ENCODE measurements at places on chromosomes 16 and 17.

- DNase-seq = no peak
These were observed 3.8 kb downstream of the RAB37 start for GRCh38 chr17:74740641-74741387.

DNA sequence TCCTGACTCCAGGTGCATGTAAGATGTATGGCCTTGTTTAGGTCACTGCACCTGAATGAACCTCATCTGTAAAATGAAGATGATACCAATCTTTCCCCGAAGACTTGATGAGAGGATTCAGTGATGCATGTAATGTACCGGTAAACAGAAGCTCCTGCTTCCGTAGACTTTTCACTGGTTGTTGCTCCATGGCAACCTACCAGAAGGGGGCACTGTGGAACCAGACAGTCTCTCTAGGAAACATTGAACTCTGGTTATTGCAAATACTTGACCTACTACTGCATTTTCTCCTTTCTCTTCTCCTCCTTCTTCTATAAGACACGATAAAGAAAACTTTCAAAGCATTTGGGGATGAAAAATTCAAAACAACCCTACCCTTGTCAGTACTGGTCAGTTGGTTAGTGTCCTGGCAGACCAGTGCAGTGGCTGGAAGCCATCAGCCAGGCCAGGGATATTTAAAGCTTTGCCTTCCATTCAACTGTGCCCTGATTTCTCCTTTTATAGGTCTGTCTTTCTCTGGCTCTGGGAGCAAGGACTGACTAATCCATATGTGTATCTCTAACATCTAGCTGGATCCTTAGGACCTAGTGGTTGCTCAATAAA, 667.4 kb upstream of the SALL1 start:
- DNase-seq = peak; percentile 49

DNA sequence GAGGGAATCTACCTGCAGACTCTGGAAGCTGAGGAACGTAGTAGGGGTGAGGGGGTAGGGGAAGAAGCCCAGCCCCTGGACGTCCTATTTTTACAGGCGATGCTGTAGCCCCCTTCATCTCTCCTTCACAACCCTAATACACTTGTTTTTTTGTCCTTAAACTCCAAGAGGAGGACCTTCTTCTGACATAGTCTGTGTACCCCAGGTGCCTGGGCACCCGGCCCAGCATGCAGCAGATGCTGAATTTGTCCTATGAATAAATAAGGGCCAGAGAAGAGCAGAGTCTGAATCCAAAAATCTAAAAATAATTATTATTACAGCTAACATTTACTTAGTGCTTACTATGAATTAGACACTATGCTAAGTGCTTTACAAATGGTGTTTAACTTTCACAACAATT, 5.1 kb downstream of the KIF18B start:
- DNase-seq = no peak

- no peak for DNase-seq
These were observed 21.0 kb upstream of the ARHGAP44 start for GRCh38 chr17:12768255-12768654.

- DNase-seq = no peak
These were observed 24.2 kb downstream of the MAP3K3 start for GRCh38 chr17:63646488-63646806.

Data from iPS-NIHi11 (cell line).